ENCODE measurements at places on chromosomes 2 and 18.

DNA sequence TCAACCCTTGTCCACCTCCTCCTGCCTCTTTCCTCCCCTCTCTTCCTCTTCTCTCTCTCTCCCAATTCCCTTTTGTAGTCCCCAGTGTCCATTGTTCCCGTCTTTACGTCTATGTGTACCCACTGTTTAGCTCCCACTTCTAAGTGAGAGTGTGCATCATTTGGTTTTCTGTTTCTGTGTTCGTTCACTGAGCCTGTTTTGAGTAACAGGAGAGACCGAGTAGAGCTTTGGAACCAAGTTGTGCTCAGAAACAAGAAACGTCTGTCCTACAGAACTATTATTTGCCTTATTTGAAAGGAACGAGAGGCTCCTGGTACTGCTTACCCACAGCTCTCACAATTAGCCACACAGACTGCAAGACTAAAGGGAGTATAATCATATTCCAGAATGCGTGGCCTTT is 50.1 kb upstream of the MAPRE2 start:
- no peak for DNase-seq

DNA sequence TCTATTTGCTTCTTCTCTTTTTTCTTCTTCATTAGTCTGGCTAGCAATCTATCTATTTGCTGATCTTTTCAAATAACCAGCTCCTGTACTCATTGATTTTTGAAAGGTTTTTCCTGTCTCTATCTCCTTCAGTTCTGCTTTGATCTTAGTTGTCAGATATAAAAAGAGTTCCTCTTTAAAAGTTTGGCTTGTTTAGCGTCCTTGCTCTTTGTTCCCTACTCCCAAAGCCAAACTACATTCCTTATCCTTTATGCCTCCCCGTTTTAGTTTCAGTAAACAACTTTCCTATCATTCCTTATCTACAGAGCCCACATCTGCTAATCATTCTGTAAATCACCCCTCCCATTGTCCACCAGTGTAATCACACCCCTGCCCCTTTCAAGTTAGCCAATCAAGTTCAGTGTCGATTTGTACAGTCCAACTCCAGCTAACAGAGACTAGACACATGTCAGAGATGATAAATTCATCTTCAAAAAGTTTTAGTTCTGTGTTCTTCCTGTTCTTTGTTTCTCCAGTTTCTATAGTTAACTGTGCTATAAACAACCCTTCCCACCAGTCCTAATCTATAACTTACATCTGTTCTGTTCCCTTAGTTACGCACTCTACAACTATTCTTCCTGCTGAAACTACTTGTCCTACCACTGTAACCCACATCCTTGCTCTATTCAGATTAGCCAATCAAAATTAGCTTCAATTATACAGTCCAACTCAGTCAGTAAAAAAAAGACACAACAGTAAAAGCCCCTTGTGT is 44.4 kb downstream of the TFPI start:
- no peak for DNase-seq

DNA sequence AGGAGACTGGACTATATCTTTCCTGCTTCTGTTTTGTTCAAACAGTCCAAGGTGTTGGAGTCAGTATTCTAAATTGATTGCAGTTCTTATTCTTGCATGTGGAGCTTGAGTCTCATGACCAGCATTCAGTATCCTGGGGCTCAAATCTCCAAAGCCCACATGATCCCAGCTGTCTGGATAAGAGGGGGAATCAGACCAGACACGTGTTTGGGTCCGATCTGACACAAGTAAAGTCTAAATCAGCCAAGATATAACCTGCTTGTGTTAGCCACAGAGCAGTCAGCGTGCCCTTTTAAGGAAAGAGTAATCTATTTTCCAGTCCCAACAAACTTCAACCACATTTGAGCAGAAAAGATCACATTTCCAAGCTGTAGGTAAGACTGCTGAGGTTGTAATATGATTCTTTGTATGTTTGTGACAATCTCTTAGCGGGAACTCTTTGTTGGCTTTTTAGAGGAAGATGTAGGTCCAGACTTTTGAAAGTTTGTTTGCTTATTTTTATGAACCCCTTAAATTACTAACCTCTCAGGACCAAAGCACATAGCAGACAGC is 334.6 kb downstream of the SLC4A3 start:
- DNase-seq = no peak

DNA sequence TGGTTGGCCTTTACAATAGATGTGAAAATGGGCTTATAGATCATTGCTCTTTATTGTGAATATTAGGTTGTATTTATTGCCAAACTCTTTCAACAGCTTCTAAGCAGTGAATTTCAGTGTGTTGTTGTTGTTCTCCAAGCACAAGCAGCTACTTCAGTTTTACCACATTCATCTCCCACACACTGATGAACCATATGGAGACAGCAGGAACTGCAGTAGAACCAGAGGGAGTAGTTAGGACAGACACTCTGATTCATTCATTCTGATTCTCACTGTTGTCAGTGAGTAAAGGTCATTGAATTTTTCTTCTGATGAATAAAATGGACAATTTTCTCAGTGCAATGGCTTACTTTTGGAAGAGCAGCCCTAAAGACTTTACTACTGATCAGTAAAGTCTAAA is 40.2 kb downstream of the CCDC74A start:
- DNase-seq = no peak

DNA sequence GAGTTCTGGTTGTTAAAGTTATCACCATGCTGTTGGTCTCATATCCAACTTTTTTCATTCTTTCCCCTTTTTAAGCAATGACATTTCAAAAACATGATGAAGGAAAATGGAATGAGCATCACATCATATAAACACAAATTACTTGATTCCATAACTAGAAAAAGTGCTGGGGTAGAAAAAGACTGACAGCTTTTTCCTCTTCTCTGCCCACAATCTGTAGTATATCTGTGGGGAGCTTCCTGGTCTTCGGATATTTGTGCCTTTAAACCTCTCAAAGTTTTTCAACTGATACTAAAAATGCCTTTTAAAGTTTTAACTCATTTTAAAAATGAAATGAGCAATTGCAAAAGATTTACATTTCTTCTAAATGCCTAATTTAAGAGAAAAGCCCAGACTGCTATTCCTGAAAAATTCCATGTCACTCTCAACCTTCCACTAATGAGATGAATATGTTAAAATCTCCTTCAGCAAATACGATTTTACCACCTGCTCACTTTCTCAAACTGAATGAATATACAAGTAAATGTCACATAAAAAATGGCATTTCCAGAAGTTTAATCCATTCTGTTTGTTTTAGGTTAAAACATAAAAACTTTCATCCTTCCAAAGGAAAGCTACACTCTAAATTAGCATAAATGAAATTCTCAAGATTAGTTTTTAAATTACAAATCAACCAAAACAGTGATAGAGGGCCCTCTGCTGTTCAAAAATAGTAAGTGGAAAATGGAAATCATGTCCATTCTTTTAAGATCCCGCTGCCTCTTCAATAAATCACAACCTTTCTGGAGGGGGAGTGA is 2.1 kb downstream of the DNAH7 start:
- DNase-seq = peak; percentile 35

DNA sequence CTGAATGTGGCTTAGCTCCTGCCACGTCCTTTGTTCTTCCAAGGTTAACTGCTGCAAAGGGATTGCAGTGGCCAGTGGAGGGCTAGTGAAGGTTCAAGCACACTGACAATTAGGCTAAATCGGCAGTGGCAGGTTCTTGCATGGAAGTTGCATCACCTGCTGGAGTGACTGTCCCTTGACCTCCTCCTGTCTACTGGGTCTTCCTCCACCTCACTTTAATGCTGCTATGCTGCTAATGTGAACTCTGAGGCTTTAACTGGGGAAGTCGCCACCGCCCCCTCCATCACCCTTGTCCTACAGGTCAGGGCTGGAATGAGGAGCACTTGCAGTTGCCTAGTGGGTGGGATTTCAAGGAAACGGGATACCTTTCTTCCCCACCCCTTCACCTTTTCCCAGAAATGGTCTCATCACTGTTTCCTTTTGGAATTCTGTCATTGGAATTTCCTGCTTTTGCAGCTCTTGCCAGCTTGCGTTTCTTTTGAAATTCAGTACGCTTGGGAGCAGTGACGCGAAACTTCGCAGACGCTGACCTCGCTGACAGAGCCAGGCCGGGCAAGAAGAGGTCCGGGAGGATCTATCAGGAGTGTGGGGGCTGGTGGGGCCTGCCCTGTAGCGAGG is 150.3 kb downstream of the SH3RF3 start:
- DNase-seq = peak; percentile 81

GRCh38 chr2:235084424-235084823 is 132.6 kb downstream of the SH3BP4 start:
- no peak for DNase-seq

- no peak for DNase-seq
Measured at GRCh38 chr2:36572719-36573059, 25.3 kb downstream of the FEZ2 start.

DNA sequence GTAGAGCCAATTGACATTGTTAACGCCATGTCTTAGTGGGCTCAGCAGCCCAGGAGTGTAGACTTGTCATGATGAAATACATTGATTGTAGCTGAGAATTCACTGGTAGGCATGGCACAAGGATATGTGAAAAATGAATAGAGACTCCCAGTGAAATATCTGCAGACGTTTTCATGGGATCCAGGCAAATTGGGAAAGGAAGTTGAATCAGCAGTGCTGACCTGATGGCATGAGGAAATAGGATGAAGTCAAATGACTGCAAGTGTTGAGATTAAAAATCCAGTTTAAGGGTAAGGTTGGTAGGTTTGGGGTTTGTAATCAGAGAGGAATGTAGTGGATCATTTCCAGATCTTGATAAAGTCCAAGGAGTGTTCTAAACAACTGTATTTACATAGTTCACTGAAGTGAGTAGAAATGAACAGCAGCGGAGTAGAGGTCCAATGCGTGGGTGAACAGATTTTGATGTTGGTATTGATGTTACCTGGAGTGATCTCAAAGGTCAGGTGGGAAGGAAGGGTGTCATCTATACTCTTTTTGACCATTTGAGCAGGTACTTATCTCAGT is 24.6 kb downstream of the INSIG2 start:
- peak; percentile 71 for DNase-seq

- DNase-seq = peak; percentile 87
Measured at GRCh38 chr2:54559593-54560145, 103.5 kb downstream of the SPTBN1 start.

DNA sequence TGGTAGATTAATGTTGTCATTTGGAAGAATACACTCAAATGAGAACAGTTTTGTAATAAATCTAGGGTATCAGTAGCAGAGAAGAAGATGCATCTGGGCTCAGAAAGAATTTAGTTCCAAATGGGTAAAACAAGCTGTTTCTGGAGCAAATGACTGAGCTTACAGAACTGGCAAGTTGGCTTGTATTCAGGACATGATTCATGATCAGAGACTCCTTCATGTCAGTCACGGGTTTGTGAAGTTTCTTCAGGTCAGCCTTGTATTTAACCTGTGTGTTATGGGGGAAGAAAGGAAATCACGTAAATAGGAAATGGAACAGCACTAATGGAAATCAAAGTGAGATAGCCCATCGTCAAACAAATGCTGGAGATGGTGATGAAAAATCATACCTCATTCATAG is 109.1 kb downstream of the RIF1 start:
- peak; percentile 10 for DNase-seq

- peak; percentile 38 for DNase-seq
Measured at GRCh38 chr2:192070099-192070498, 124.6 kb downstream of the TMEFF2 start.

DNA sequence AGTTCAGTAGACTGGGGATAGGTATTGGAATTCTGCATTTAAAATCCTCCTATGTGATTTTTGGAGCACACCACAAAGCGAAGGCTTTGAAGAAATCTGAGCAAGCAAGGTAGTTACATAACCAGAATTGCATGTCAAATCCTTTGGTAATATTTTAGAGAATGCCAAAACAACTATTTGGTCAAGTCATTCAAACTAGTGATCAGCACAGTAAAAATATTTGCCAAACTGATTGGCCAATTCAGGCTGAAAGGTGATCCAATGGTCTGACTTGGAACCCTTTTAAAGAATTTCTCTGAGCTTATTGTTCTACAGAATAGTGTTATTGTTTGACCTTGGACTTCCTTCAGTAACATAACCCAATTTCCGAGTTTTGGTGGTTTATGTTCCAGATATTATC is 214.2 kb upstream of the ETAA1 start:
- DNase-seq = no peak

GRCh38 chr18:36582988-36583745 is 245.6 kb downstream of the TPGS2 start:
- no peak for DNase-seq

GRCh38 chr2:64251497-64252250 is 107.5 kb upstream of the PELI1 start:
- DNase-seq = no peak

DNA sequence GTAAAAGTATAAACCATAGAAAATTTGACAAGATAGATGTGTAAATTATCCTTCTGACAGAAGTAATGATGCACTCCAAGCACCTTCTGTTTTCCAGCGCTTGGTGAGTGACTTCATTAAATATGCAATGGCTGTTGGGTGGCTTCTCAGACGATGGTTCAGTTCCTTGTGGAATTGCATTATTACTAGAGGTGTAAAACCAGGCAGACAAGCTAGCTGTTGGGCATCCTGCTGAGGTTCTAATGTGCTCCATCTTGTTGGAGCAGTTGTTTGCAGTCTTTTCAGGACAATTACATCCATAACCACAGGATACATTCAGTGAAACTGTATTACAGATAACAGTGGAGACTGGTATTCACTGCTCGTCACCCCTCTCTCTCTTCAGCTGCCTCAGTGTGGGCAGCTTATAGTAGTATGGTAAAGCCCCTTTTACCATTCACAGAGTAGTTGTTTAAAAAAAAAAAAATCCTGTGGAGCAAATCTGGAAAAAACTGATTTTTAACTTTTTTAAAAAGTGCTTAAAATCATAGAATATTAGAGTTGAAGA is 143.5 kb downstream of the AGPS start:
- DNase-seq = no peak

DNA sequence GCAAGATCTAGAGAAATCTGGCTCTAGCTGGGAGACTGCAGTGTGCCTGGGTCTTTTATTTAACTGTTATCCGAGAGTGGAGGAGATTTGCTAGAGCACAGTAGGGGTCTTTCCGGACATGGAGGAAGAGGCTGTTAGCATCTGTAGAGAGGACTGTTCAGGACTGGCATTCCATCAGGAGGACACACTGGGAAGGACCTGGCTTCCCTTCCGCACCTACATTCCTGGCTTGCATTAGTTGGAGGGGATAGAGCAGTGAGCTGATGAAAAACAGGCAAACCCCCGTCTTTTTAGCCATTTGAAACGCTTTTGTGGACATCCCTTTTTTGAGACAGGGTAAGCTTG is 874 bp upstream of the PIEZO2 start:
- DNase-seq = no peak

GRCh38 chr2:175154661-175155082 is 13.3 kb downstream of the ATF2 start:
- DNase-seq = peak; percentile 89

- no peak for DNase-seq
Measured at GRCh38 chr2:147614471-147614870, 230.4 kb upstream of the ACVR2A start.

GRCh38 chr18:5543036-5543680 is 639 bp downstream of the EPB41L3 start:
- no peak for DNase-seq

DNA sequence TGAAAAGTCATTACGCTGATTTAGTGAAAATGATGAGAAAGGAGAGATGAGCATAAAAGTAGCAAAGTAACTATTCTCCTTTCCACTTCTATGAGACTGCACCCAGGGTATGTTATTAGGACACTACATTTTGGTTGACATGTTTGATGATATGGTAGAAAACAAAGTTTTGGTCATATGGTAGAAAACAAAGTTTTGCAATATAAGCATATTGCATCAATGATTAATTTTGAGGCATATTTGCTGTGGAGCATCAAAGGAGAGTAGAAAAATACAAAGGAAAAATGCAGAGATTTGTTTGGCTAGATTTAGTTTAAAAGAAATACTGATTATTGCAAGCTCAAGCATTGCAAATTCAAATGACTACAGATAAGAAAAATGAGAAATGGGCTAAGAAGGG is 182.1 kb downstream of the KCNH7 start:
- DNase-seq = no peak
